ENCODE measurements at places on chromosomes 16 and 17.

- DNase-seq, result peak; percentile 6
These were observed at the start of gene PIPOX for GRCh38 chr17:29042679-29043538. Gene PIPOX (plus strand): TSS chr17:29043141. CDS start chr17:29043226, 85 bp downstream.

GRCh38 chr17:63338272-63338671 lies 107.8 kb downstream of the CYB561 start:
- no peak for DNase-seq

GRCh38 chr17:37841232-37841631 lies 83.0 kb upstream of the TBC1D3K start:
- DNase-seq, result no peak

GRCh38 chr17:50057521-50057991 lies 1.6 kb downstream of the ITGA3 start:
- no peak for DNase-seq

GRCh38 chr17:48052956-48053757 lies 5.0 kb downstream of the NFE2L1 start:
- no peak for DNase-seq

- DNase-seq, result no peak
These were observed 13.0 kb upstream of the USP10 start for GRCh38 chr16:84686707-84687298.

- DNase-seq, result no peak
These were observed 14.7 kb downstream of the OSBPL7 start for GRCh38 chr17:47806913-47807255.

DNA sequence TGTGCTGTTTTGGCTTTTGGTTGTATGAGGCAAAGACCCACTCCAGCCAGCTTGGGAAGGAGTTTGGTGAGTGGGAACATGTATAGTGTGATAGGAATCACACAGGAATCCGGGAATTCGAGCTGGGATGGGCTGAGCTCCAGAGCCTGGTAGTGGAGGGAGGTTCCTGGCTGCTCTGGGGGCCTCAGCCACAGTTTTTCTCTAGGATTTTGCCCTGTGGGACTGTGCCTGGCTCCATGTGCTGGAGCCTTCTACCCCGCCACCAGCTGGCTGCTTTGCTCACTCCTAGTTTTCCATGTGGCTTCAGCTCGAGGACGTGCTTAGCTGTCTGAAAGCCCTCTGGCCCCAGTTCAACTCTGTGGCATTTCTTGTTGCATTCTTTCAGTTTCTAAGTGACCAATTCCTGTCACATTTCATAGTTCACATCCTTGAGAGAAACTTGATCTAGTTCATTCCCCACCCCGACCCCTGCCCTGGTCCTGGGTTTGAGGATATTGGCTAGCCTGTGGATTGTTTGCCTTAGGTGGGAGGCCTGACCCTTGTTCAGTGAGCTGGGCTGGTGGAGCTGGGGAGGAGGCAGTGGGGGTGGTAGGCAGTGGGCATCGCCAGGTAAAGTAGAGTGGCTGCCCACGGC lies 5.0 kb downstream of the SEC14L1 start:
- DNase-seq, result no peak

DNA sequence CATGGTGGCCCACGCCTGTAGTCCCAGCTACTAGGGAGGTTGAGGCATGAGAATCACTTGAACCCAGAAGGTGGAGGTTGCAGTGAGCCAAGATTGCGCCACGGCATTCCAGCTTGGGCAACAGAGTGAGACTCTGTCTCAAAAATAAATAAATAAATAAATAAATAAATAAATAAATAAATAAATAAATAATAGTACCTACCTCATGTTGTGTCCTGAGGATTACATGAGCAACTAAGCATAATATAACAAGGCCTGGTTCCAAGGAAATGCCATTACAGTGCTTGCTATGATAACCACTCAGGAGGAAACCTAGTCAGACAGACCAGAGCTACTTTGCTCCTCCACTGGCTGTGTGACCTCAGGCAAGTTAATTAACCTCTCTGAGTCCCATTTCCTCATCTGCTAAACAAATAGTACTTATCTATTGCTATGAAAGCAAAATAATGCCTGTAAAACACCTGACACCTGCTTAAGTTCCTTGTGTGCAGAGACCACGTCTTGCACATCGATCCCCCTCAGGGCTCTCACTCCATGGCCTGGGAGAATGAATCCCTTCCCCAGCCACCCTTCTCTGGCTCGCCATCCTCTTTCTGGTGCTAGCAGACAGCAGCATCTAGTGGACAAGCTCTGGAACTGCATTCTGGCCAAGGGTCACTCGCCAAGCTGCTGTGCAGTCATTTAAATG lies 7.5 kb downstream of the EPOP start:
- DNase-seq, result peak; percentile 42

Measured in Jurkat, Clone E6-1 (cell line).